ENCODE measurements at places on chromosomes 11 and 22.

- DNase-seq, result no peak
These were observed 60.0 kb downstream of the OTOG start for GRCh38 chr11:17607083-17607429.

DNA sequence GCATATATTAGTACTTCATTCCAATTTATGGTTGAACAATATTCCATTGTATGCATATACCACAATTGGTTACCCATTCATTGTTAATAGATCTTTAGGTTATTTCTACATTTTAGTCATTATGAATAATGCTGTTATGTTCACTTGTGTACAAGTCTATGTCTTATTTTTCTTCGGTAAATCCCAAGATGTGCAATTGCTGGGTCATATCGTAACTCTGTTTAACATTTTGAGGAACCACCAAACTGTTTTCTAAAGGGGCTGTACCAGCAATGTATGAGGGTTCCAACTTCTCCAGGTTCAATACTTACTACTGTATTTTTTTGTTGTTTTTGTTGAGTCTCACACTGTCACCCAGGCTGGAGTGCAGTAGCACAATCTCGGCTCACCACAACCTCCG, 33.1 kb downstream of the NUP98 start:
- DNase-seq, result no peak

- no peak for DNase-seq
These were observed 946.5 kb upstream of the RAG2 start for GRCh38 chr11:37544491-37544890.

- DNase-seq, result no peak
These were observed 2154.9 kb downstream of the LRRC4C start for GRCh38 chr11:39304586-39304985.

DNA sequence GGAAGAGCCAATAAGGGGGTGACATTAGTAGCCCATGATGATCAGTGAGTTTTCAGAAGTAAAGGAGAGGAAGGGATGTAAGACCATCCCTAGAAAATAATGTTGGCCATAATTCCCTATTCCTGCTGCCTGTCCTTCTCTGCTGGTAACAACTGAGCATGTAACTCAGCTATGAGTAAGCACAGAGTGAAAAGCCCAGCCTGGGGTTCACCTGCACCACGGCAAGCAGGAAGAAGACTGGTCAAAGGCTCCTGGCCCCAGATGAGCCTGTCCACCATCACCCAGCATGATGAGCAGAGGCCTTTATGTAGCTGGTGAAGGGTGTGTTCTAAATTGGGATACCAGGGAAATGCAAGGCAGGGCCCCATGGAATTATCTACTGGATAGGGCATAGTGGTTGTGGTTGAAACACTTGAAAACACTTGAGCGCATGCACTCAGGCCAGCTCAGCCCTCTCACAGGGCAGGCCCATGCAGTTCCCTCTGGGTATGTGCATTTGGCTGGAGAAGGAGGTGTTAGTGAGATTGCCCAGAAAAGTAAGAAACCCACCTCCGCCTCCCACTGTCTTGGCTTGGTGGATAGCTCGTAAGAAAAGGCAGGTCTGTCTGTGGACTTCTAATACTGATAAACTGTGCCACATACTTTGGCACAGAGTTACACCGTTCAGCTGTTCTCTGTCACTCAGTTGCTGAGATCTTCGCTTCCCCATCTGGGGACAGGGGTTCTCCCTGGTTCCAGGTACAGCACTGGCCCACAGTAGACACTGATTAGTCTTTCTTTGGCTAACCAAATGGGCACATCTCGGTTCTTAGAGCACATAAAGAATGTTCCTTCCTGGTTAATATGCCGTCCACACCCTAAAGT, 86.8 kb downstream of the AMOTL1 start:
- DNase-seq, result no peak

GRCh38 chr11:96469776-96470175, 80.0 kb downstream of the JRKL start:
- no peak for DNase-seq

DNA sequence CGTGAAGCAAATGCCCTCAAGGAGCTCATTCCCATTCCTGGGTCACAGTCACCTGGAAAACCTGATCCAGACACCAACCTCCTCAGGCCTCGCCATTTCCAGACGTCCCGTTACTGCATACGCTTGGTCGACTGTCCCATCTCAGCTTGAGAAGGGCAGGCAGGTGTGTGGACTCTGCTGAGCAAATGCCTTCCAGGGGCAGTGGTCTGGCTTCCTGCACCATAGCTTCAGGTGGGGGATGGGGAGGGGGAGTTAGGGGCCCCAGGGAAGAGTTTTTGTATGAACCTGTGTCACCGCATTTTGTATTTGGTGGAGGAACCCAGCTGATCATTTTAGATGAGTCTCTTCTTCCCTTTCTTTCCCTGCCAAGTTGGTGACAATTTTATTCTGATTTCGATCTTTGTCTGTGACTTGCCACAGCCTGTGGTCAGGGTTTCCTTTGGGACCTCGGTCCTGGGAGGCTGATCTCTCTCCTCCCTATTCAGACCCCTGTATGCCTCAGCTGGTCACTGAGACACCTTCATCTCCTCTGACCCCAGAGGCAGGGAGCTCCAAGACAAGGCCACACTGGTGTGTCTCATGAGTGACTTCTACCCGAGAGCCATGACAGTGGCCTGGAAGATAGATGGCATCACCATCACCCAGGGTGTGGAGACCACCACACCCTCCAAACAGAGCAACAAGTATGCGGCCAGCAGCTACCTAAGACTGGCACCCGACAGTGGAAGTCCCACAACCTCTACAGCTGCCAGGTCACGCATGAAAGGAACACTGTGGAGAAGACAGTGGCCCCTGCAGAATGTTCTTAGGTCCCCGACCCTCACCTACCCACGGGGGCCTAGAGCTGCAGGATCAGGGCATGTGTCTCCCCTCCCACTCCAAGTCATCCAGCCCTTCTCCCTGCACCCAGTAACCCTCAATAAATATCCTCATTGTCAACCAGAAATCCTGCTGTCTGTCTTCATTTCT, 22.9 kb downstream of the IGLL5 start:
- no peak for DNase-seq

DNA sequence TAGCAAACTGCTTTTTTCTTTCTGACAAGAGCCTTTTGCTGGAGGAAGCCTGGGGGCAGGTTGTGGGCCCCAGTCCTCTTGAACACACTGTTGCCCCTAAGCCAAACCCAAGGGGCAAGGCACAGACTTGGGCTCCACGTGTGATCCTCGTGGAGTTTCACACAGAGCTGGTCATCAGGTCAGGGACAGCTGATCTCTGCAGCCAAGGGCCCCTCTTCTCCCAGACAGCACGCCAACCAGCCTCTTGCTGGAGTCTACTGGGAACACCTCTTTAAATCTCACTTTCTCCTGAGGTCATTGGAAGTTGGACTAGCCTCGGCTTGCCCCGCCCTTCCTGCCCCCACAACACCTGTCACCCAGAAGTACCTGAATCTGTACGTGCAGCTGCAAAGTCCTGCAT, 39.8 kb downstream of the C11orf58 start:
- no peak for DNase-seq

DNA sequence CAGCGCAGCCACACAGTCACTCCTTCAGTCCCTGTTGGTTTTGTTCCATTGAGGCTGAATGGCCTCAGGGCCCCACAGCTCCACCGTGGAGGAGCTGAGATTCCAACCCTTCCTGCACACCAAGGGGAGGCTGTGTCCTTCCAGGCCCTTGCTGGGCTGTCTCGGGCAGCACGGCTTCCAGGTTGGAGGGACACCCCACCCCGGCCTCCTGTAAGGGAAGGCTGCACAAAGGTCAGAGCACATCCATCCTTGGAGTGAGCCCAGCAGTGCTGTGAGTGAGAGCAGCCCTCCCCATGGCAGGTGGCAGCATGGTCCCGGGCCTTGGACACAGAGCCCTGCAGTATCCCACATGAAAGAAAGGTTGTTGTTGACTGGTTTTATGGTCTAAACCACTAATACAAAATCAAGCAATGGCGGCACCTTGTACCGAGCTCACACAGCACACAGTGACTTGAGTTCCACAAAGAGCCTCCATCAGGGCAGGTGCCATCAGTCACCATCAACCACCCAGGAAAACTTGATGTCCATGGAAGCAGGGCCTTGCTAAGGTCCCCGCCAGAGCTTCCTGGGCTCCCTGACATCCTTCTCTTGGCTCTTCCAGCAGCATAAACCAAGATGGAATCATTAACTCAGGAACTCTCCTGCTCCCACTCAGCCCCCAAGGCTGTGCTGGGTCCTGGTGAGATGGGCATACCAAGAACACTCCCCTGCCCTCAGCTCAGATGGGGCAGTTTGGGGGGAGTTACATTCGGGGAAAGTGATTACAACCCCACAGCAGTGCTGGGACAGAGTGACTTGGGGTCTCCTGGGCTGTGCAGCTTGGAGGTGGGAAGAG, 1500.4 kb downstream of the TBC1D22A start:
- DNase-seq, result no peak

DNA sequence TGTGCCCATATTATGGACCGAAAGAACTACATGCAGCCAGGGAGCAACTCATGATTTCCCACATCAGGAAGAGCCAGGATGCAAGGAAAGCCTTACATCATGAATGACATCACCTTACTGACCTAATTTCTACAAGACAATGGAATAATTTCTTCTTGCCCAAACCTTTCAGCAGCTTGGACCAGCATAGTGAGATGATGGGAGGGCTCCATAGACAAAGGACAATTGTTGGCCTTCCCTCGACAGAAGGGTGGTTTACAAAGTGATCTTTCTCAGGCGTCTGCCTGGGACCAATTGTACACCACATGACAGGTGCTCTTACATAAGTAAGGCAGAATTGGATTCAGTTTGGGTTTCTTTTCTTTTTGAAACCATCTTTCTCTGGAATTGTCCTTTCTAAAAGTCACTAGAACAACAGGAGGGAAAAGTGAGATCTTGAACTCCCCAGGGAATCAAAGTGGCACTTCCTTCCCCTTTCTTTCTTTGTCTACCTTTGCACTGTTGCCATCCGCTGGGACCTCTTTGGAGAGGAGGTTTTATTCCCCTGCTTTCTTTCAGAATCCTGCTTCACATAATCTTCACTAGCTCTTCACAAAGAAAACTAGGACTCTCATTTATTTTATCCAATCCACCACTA, 51.7 kb upstream of the PAK1 start:
- DNase-seq, result no peak

GRCh38 chr11:70250876-70251658, 19.4 kb upstream of the PPFIA1 start:
- DNase-seq, result no peak

GRCh38 chr11:11025087-11025486, 167.2 kb upstream of the ZBED5 start:
- DNase-seq, result no peak

DNA sequence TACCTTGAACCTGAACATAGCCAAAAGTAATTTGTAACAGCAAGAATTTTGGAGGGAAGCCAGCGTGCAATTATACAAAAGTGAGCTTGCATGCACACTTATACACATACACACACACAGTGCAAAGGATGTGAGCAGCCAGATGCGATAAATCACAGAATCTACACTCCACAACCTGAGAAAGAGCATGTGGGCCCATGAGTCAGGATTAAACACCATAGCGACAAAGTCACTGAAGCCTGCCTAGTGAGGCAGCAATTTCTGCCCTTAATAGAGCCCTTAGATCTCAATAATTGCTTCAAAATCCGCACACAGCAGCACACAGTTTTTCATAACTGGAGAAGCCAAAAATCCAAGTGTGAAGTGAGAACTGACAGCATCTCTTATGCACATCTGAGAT, 42.6 kb upstream of the TEAD1 start:
- DNase-seq, result no peak

- no peak for DNase-seq
These were observed 172.7 kb upstream of the CARD18 start for GRCh38 chr11:105312266-105312665.

DNA sequence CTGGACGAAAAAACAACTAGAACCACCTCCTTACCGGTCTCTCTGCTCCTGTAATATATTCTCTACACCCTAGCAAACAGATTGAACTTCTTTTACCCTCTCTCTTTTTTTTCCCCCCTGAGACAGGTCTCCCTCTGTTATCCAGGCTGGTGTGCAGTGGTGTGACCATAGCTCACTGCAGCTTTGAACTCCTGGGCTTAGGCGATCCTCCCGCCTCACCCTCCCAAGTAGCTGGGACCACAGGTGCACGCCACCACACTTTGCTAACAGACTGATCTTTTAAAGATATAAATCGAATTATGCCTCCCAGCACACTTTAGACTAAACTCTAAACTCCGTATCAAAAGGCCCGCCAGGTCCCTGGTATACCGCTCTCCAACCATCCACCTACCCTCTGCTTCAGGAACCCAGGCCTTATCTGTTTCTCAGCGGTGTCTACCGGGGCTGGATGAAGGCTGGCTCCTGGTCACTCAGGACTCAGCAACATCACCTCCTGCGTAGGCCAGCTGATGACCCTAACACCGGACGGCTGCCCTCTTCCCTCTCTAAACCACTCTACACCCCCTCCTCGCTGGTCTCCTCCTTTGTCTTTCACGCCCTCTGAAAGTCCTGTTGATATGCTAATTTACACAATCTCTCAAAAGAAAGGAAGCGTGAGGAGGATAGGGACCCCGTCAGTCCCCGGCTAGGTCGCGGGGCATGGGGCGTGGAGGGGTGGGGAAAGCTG, 745 bp downstream of the C22orf39 start:
- DNase-seq, result no peak

DNA sequence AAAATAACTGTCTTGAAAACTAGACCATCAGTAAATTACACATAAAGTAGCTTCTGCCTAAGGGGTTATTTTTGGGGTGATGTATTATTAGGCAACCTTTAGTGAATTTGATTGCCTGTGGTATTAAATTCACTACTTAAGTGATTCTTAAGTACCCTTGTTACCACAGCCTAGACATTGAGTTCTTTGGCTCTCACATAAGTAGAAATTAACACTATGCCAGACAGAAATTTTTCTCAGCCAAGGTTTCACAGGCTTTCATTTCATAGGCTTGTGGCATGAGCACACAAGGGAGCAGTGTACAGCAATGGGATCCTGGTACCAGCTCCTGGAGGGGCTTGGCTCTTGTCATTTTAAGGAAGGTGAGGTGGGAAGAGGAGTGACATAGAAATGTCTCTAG, 218.5 kb downstream of the AASDHPPT start:
- DNase-seq, result no peak

- DNase-seq, result no peak
These were observed 41.0 kb downstream of the CD82 start for GRCh38 chr11:44606472-44606871.

DNA sequence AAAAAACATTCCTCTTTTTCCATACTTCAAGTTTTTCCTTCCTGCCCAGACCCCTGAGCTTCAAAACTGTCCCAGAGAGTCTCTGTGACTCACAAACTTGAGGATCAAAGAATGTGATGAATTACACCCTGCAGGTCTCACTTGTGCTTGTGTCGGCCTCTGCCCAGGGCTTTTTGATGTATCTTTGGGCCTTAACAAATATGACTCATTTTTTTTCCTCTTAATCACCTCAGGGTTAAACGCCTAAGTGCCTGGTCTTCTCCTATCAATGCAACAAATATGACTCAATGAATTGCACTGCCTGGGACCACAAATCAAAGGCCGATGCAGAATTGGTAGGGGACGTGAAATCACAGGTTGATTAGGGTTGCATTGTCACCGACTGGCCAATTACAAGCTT, 267.7 kb downstream of the LARGE1 start:
- no peak for DNase-seq

DNA sequence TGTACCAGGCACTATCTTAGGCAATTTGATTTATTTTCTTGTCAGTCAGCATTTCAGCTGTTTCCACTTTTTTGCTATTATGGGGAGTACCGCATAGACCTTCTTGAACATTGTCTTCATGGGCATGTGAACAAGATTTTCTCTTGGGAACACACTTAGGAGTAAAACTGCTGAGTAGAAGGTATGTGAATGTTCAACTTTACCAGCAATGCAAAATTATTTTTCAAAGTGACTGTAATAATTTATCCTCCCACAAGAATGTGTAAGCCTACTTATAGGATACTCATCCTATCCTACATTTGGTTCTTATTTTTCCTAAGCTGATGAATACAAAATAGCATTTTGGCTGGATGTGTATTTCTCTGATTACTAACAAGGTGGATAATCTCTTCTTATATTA, 132.0 kb upstream of the NAV2 start:
- DNase-seq, result no peak
